LoVo (cell line): ENCODE measurements at places on chromosomes 16 and 17.

DNA sequence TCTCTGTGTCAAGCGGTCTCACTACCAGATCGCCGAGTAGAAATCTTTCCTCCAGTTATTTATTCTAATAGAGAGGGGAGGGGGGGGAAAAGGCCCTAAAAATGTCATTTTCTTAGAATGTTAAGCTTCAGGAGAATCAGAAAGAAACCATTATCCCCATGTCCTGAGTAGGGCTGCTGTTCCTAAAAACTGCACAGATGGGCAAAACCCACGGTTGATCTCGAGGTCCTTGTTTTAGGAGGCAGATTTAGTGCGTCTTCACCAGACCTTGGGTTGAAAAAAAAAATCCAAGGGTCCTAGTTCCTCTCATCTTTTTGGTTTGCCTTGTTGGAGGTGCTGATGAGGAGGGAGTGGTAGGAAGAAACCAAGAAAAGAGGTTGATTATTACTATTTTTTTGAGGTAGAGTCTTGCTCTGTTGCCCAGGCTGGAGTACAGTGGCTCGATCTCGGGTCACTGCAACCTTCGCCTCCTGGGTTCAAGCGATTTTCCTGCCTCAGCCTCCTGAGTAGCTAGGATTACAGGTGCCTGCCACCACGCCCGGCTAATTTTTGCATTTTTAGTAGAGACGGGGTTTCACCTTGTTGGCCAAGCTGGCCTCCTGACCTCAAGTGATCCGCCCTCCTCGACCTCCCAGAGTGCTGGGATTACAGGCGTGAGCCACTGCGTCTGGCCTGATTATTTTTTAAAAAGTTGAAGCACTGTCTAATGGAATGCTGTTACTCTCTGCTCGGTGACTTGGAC is 1.4 kb downstream of the CBFB start:
- DNase-seq = no peak

DNA sequence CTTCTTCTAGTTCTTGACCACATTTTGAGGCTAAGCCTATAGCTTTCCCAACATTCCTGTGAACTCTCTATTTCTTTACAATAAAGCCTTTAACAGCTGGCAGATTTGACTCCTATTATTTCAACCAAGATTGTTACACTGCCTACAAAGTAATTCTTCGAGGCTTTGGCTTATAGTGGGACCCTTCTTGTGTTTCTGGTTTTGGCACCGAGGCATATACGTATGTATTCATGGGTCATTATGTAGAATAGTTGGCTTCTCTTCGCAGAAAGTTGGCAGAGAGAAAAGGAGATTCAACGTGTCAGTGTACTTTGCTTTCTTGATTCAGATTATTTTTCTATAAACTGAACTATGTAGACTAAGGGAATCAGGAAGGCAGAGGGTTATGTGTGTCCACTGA is 102.2 kb downstream of the ABCA8 start:
- no peak for DNase-seq

DNA sequence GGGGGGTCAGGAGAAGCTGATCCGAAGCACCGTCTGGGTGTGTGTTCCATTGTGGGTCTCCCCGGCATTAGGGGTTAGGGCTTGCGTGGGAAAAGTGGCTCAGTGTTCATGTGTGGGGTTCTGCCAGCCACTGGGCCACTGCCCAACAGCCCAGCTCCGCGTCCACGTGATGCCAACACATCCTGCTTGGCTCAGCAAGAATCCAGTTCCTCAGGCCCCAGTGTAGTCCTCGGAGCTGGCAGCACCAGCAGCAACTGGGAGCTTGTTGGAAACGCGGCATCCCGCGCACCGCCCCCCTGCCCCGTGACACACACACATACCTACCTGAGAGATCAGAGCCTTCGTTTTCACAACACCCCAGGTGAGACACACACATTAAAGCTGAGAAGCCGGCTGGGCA is 18.9 kb downstream of the LGALS9 start:
- DNase-seq = no peak

GRCh38 chr17:39622380-39623006 is 4.3 kb upstream of the PPP1R1B start:
- no peak for DNase-seq

- no peak for DNase-seq
Measured at GRCh38 chr17:57873261-57874057, 23.6 kb upstream of the MRPS23 start.

DNA sequence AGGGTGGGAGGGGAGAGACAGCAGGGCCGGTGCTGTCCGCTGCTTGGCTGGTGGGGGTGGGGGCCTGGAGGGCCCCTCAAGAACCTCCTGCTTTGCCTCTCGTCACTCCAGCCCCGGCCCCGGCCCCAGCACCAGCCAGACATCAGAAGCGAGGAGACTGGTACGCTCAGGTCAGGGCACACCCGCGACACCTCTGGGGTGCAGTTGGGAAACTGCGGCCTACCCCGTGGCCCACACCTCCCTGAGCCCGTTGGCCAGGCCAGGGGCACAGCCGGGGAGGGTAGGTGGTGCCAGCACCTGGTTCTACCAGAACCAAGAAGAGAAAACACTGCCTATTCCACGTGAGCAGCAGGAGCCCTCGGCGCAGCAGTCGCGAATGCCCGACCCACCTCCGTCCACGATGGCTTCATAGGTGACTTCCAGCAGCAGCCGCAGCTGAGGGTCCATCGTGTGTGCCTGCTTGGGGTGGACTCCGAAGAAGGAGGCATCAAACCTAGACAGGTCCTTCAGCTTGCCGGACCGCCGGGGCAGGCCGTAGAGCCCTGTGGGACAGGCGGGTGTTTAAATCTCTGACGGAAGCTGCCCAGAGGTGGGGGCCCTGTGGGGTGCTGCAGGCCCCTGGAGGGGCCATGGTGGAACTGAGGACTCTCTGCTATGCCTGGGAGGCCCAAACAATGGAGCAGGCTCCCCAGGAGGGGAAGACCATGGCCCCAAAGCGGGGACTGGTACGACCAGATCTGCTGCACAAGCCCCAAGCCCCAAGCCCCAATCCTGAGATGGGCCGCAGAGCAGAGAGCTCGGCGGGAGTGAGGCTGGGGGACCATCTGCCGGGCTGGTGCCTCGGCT is 2.9 kb downstream of the FASN start:
- DNase-seq = no peak

GRCh38 chr17:535198-535597 is 179.4 kb downstream of the VPS53 start:
- no peak for DNase-seq

DNA sequence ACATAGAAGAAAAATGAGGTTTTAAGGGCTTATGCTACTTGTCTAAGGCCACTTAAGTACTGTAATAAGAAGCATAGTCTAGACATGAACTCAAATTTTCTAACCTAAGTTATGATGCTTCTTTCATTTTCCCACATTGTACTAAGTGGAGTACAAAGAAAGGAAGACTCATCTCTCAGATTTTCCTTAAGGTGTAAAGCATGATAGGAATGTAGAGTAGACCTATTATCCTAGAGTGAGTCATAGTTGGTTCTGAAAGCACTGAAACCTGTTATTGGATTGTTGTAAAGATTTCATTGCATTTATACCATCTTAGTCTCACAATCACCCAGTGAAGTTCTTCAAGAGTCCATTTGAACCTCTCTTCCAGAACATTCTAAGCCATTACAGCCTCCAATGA is 343.8 kb downstream of the TOX3 start:
- peak; percentile 2 for DNase-seq

DNA sequence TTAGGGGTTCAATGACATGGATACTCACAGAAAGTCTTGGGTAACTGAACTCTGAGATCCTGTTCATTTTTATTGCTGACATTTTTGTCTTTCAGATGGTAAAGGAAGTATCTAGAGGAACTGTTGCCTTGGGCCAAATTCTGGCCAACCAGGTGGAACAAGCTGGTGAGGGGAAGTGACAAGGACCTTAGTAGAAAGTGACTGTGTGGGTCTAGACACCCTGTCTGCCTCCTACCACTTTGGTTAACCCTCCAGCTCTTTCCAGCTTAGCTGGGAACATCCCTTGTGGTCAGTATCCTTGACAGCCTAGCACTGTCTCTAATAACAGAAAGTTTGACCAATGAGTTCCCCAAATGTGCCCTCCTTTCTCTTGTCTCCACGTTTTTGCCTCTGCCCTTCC is 28.8 kb upstream of the PRKCB start:
- DNase-seq = no peak

- DNase-seq = no peak
Measured at GRCh38 chr16:89550421-89551007, 10.0 kb upstream of the RPL13 start.

DNA sequence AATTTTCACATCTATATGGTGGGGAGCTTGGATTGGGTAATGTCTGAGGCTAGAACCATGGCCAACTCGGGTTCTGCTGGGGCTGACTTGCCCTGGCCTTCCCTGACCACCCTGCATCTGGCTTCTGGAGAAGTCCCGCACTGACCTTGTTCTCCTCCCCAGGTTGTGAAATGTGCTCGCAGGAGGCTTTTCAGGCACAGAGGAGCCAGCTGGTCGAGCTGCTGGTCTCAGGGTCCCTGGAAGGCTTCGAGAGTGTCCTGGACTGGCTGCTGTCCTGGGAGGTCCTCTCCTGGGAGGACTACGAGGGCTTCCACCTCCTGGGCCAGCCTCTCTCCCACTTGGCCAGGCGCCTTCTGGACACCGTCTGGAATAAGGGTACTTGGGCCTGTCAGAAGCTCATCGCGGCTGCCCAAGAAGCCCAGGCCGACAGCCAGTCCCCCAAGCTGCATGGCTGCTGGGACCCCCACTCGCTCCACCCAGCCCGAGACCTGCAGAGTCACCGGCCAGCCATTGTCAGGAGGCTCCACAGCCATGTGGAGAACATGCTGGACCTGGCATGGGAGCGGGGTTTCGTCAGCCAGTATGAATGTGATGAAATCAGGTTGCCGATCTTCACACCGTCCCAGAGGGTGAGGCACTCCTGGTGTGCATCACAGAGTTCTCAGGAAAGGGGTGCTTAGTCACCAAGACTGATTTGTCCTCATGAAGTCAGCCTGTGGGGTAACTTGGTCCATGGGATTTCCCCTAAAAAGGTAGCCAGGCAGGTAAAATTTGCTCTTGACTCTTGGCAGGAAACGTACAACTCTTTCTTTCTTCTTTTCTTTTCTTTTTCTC is 6.1 kb downstream of the NOD2 start:
- DNase-seq = no peak

- DNase-seq = no peak
Measured at GRCh38 chr17:50133028-50133768, 3.2 kb upstream of the SAMD14 start.

GRCh38 chr16:54677308-54677950 is 253.2 kb upstream of the IRX5 start:
- no peak for DNase-seq

DNA sequence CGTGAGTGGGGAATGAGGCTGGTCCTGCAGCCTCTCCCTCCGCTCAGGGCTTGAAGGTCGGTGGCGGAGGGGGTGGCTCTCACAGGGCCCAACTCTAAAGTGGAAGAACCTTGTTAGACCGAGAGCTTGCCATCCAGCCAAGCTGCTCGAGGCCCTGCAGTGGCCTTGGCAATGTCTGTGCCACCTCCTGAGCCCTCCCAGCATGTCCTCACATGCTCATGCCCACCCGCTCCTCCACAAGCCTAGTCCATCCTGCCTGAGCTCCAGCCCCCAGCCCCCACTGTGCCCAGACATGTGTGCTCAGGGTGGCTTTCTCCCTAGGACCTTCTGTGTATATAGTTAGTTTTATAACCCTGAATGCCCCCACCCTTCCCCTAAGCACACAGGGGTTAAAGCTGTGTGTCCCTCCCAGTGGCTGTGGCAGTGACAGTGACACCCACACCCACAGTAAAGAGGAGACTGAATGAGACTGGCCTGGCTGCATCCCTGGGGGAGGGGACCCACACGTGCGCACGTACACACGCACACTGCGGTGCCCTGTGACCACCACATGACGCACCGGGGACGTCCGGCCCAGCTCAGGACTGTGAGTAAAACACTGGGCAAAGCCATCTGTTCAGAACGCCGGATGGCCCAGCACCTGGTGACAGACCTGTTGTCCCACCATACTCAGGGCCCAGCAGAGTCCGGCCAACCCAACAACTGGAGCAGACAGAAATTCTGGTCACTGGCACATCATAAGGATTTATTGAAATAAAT is 15.6 kb downstream of the PDK2 start:
- no peak for DNase-seq

DNA sequence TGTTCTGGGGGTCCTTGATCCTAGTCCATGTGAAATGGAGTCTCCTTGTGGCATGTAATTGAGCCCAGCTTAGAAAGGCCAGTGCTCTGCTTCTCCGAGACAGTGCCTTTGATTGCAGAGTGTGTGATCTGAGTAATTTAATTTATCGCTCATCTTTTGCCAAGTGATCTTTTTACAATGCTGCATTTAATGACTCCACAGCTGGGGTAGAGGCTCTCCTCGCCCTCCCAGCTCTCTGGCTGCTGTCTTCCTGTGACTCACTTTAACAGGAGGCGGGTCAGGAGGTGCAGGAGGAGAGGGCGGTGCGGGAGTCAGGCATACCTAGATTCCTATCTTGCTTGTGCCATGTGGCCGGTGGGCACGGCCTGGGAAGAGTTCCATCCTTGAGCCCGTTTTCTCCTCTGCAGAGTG is 113.4 kb upstream of the FOXF1 start:
- DNase-seq = peak; percentile 46

GRCh38 chr17:27489045-27489715 is 32.9 kb downstream of the KSR1 start:
- DNase-seq = peak; percentile 52

- no peak for DNase-seq
Measured at GRCh38 chr16:54142787-54143186, 143.8 kb downstream of the IRX3 start.

GRCh38 chr16:35255816-35256215 is 1796.4 kb downstream of the TP53TG3F start:
- no peak for DNase-seq

- DNase-seq = peak; percentile 28
Measured at GRCh38 chr17:5883775-5884665, 186.2 kb upstream of the WSCD1 start.

GRCh38 chr17:51682115-51682514 is 421.8 kb downstream of the UTP18 start:
- no peak for DNase-seq

DNA sequence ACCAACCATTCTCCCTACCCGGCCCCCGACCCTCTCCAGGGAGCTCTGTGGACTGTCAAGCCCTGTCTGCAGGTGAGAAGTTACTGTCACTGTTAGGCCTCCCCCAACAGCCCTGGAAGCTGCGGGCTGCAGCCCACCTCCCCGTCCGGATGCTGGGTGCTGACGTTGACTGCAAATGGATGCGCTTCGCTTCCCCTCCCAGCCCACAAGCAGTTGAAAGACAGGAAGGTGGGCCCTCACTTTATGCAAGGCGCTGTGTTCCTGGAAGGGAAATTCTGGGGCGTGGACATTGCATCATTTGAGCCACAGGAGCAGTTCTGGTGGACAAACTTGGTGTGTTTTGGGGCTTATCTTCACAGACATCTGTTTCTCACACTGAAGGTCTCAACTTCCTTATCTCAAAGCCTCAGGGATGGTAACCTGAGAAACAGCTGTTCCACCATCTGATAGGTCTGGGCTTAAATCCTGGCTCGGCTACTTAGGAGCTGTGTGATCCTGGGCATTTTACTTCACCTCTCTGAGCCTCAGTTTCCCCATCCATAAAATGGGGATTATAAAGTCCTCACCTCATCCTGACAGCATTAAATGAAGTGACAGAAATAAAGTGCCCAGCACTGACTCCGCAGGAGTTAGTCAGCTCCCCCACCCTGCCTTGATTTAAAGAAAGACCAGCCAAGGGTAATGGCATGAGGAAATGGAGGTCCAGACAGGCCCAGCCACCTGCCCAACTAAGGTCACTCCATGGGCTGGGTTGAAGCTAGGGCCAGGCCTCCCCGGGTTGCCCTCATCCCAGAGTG is 4.6 kb upstream of the DRC7 start:
- no peak for DNase-seq
